ENCODE measurements at places on chromosomes 12 and 14.
A peak's percentile ranks its signal among the peaks of the same experiment; 100 is the strongest.

DNA sequence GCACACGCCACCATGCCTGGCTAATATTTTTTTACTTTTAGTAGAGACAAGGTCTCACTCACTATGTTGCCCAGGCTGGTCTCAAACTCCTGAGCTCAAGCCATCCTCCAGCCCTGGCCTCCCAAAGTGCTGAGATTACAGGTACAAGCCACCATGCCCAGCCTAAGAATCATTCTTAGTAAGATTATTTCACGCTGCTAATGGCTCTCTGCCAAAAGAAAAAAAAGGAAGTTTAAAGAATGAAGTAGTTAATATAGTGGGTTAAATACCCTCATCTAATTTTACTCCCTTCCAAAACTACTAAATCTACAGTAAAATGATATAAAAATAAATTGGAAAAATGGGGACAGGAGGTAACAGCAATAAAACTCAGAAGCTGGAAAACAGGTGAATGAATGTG, 2.6 kb downstream of the ETFRF1 start:
- DNase-seq, result no peak

DNA sequence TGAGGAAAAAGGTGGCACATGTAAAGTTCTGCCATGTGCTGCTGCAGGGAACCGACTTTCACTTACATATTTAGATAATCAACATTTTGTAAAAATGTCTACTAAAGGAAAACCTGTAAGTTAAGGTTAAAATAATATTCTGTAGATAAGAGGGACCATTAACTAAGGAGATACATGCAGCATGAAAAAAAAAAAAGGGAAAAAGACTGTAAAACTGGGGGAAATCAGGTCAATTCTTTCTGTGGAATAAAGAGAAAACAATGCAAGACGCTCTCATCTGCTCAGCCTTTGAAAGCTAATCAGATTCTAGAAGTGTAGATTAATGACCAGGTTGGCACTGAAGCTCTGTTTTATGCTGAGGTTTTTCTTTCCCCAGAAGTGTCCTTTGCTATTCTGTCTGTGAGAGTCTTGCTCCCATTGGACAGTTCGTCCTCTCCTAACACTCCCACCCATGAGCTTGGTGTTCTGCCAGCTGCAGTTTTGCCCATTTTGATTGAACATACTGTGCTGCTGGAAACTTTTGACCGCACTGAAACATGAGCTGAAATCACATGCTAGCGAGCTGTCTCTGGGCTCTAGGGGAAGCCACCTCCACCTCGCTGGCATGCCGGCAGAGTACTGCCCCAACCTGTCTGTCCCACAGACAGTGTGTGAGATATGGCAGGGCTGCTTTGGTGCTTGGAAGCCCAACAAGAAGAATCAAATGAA, 39.7 kb downstream of the PPTC7 start:
- DNase-seq, result peak; percentile 97

GRCh38 chr14:73393375-73393774, 65.0 kb downstream of the NUMB start:
- DNase-seq, result no peak

DNA sequence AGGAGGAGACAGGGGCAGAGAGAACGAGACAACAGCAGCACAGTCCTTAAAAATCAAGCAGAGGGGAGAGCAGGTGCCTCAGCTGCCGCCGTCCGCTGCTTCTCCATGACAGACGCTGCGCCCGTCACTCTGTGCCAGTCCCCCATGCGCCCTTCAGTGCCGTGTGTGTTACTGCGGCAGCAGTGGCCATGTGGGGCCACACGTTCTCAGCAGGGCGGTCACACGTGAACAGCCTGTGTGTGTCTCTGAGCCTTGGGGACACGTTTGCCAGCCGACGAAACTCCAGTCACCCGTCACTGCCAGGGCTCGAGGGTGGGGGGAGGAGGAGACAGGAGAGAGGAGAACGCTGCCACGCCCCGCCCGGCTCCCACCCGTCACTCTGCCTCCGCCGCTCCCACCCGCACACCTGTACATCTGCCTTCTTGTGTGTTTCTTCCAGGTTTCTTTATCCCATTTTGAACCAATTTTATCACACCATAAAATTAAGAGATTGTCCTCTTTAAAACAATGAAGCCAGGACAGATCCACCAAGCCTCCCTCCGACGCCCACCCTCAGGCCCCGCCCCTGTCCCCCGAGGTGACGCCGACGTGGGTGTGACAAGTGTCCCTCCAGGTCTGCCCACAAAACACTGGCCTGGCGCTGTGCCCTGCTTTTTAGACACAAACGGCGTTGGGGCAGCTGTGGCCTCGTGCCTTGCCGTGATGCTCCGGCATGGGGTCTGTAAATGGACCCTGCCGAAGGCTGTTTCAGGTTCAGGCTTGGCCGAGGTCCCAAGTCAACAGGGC, 58.2 kb downstream of the GALNT9 start:
- no peak for DNase-seq

GRCh38 chr14:73785336-73785833, 66.2 kb upstream of the PTGR2 start:
- peak; percentile 76 for DNase-seq

- DNase-seq, result no peak
These were observed 25.7 kb downstream of the JAG2 start for GRCh38 chr14:105142651-105143450.

DNA sequence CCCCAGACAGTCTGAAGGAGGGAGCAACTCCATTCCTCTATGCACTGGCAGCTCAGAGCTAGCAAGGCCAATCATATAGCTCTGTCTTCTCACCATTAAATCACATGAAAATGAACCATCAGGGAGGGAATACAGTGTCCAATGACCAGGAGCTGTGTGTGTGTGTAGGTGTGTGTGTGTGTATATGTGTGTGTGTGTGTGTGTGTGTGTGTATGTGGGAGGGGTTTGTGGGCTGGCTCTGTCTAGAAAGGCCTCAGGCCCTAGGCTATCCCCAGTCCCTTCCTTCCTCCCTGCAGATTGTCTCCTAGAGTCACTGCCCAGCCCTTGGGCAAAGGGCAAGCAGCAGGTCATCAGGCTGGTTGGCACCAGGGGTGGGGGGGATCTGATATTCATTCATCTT, 5.7 kb upstream of the SUSD6 start:
- no peak for DNase-seq

DNA sequence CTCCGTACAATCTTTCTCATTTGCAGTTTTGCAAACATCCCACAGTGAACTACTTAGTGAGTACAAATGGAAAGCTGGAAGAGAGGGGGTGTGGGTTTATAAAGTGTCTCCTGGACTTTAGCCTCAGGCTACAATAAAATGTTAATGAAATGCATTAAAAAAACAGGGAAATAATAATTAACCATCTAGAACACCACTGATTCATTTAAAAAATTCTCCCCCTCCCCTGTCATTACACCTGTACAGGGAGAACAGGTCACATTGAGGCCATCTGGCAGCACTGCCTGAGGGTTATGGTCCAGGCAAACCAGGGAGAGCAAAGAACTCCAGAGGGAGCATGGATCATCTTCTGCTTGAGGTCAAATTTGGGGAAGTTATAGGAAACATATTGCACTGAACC, 96.3 kb downstream of the TSPAN8 start:
- DNase-seq, result no peak

GRCh38 chr12:11633968-11634367, 15.5 kb upstream of the ETV6 start:
- no peak for DNase-seq

GRCh38 chr14:103517174-103517566, 5.5 kb downstream of the CKB start:
- no peak for DNase-seq

- DNase-seq, result peak; percentile 67
These were observed 10.6 kb downstream of the HHIPL1 start for GRCh38 chr14:99655521-99655920.

DNA sequence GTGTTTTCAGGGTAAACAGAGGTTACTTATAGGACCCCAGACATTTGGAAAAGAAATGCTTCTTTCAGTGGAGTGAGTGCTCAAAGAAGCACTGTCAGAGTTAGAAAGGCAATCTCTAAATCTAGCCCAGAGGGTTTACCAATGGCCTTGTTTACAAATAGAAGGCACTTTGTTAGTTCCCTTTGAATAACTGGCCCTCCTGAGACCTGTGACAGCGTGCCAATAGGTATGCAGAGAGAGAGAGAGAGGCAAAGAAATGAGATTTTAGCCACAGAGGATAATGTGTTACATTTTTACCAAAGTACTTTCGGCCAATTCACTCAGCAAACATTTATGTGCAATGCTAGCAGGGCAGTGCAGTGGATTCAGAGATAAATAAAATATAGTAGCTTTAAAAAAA, 41.9 kb downstream of the TPH2 start:
- DNase-seq, result no peak

- DNase-seq, result peak; percentile 61
These were observed 97.3 kb downstream of the ESR2 start for GRCh38 chr14:64196814-64197411.

GRCh38 chr14:90987140-90987539, 73.3 kb downstream of the RPS6KA5 start:
- DNase-seq, result no peak

GRCh38 chr14:50834802-50835276, 3.9 kb upstream of the NIN start:
- no peak for DNase-seq

- DNase-seq, result no peak
These were observed 133.8 kb downstream of the TTC6 start for GRCh38 chr14:37729218-37729617.

DNA sequence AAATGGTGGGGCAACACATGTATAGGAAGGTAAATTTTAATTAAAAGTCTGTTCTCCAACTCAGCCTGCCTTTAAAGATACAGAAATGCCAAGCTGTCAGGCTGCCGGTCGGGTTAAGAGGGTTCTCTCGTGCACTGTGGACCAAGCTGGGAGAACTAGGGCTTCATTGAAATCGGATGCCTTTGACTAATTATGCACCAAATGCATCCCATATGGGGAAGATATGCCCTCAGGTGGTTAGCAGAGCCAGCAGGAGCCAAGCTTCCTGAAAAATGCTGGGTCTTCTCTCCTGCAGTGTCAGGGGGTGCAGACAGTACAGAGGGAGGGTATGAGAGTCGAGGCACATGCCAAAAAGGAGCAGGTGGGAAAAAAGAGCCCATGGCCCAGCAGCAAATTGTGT, 236.1 kb downstream of the CACNA1C start:
- DNase-seq, result no peak
